ENCODE measurements at places on chromosomes 16 and 17.
A peak's percentile ranks its signal among the peaks of the same experiment; 100 is the strongest.

GRCh38 chr17:70375406-70375805, 206.1 kb downstream of the KCNJ2 start:
- ATAC-seq = no peak

DNA sequence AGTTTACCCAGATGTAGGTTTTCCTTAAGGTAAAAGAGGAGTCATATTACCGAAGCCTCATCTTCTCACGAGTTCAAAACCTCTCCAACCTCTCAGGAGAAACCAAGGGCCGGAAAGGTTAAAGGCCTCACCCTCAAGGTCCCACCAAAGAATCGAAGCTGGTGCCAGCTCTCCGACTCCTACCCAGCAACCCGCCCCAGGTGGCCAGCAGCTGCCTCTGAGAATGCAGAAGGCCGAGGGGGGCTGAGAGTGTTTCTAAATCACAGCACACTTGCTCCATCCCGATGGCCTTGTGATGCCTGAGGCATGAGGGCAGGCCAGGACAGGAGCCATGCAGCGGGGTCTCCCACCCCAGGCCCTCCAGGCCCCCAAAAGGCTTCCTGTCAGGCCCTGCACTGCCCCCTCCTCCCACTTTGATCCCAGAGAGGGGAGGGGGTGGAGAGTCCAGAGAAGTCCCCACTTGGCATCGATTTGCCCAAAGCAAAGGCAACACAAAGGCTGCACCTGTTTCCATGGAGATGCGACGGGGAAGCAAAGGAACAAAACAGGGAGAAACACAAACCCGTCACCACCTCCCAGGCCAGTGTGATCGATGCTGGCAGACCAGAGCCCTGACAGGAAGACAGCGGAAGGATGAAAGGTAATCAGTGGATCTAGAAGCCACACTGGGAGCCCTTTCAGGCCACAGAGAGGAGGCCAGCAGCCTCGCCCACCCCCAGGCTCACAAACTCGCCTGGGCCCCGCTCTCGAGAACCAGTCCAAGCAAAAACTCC, 39.0 kb downstream of the CUEDC1 start:
- ATAC-seq = no peak

DNA sequence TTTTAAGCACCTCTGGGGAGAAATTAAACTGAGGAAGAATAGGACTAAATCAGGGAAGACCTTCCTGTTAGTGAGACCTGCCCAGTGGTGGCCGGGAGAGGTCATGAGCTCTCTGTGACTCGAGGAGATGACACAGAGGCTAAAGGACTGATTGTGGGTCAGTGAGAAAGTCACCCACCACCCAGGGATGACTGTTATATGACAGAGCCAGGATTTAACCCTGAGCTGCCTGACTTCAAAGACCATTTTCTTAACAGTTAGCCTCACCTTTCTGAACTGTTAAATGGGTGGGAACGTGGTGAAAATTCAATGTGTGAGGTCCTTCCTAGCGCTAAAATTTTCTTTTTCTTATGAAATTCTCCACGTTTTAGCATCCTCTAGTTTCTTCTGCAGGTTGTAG, 72.5 kb downstream of the WSB1 start:
- peak; percentile 33 for ATAC-seq

- no peak for ATAC-seq
Observed at GRCh38 chr17:39527220-39527813, 66.0 kb downstream of the CDK12 start.

DNA sequence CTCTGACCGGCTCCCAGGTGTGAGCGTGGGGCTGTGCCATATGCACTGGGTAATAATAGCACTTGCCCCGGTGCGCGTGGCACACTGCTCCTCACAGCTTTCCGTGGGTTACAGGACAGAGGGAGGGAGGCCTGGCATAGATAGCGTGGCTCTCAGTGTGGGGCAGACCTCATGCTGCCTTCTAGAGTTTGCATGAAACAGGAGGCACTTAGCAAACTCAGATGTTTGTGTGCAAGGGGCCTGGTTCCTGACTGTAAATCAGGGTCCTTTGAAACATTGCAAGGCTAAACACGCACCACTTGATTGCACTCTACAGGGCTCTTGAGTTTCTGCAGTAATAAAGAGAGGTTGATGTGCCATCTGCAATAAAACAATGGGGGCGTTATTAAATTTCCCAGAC, 101.7 kb downstream of the RPTOR start:
- ATAC-seq = no peak

GRCh38 chr17:67751101-67752074, 33.7 kb downstream of the NOL11 start:
- peak; percentile 94 for ATAC-seq

- no peak for ATAC-seq
Observed at GRCh38 chr16:78624366-78624765, 524.9 kb downstream of the WWOX start.

DNA sequence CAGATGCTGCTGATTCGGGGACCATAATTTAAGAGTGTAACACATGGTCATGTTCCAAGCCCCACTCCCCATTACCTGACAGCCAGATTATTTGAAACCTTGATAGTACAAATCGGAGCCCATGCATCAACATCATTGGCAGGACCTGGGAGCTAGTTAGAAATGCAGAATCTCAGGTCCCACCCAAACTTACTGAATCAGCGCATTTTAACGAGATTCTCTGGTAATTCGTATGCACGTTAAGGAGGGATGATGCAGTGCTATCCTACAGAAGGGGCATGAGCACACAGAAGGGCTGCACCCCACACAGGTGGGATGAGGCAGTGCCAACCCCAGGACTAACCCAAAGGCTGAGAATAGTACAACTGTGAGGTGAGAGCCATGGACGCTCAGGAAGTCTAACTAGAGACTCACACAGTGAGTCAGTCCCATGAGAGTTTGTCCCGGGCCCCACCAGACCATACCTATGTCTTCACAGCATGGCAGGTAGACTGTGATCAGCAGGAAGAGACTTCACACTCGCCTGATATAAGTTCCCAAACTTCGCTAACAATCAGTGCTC, 64.9 kb downstream of the ZNF18 start:
- ATAC-seq = no peak

- ATAC-seq = no peak
Observed at GRCh38 chr16:17515421-17516210, 44.9 kb upstream of the XYLT1 start.

DNA sequence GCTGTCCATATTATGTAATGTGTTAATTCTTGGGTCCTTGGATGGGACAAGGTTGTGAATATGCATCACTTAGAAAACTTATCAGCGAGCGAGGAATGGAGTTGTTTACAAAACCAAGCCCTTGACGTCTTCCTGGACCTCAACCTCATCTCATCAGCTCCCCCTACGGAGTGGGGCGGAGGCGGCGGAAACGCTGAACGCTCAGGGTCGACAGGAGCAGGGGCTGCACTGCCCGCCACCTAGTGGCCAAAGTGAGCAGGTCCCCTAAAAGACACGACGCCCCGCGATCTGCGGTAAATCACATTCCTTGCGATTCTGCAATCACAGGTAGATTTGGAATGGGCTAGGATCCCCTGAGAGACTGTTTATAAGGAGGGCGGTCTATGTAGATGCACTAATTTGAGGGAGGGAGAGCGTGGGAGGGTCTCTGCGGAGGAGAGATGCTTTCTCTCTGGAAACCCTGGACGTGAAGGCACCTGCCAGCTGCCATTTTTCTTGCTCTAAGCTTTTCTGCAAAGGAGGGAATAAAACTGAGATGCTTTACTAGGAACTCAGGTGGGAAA, 5.4 kb upstream of the ICAM2 start:
- ATAC-seq = peak; percentile 66

- ATAC-seq = no peak
Observed at GRCh38 chr16:22641131-22641628, 130.5 kb downstream of the NPIPB5 start.

DNA sequence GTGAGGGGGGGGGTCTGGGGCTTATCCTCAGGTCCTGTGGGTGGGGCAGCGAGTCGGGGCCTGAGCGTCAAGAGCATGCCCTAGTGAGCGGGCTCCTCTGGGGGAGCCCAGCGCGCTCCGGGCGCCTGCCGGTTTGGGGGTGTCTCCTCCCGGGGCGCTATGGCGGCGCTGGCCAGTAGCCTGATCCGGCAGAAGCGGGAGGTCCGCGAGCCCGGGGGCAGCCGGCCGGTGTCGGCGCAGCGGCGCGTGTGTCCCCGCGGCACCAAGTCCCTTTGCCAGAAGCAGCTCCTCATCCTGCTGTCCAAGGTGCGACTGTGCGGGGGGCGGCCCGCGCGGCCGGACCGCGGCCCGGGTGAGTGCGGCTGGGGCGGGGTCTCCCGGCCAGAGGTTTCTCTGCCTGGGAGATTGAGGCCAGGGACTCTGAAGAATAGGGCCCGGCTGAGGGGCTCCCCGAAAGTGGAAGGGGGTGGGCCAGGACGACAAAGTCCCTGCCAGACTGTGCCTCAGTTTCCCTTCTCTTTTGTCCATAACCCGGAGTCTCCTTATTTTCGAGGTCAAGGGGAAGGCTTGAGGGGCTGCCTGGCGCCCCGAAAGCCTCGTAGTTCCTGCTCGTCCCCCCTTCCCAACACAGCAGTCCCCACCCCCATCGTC, at the start of gene FGF11:
FGF11 (plus strand) TSS at position 51 of the 651 bp plus-strand sequence; CDS start at position 160, 109 bp downstream.
- no peak for ATAC-seq

Measured in esophagus mucosa (tissue), 1 donor.